Neural crest cell (in vitro differentiated cells): ENCODE measurements at places on chromosomes 4 and X. TPM values are rescaled to one million over a fixed set of nuclear protein-coding genes. Genes with fewer than 3 reads are reported as not detected.

GRCh38 chr4:100428051-100428450, 89.8 kb downstream of the EMCN start:
- DNase-seq: no peak

DNA sequence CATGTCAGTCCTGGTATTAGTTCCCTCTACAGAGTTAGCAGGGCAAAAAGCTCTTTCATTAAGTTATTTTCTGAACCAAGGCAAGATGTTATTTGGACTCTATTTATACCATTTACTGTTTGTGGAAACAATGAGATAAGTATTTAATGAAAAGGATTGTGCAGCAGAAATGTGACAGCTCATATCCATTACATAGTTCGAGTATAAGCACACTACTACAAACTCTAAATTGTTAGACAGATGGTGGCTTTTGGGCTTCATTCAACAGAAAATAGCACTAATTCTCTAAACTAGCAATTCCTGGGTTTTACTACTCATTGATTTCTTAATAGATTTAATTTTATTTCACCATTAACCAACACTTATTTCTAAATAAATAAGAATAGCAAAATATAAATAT, 95.2 kb upstream of the ANK2 start:
- DNase-seq: no peak

DNA sequence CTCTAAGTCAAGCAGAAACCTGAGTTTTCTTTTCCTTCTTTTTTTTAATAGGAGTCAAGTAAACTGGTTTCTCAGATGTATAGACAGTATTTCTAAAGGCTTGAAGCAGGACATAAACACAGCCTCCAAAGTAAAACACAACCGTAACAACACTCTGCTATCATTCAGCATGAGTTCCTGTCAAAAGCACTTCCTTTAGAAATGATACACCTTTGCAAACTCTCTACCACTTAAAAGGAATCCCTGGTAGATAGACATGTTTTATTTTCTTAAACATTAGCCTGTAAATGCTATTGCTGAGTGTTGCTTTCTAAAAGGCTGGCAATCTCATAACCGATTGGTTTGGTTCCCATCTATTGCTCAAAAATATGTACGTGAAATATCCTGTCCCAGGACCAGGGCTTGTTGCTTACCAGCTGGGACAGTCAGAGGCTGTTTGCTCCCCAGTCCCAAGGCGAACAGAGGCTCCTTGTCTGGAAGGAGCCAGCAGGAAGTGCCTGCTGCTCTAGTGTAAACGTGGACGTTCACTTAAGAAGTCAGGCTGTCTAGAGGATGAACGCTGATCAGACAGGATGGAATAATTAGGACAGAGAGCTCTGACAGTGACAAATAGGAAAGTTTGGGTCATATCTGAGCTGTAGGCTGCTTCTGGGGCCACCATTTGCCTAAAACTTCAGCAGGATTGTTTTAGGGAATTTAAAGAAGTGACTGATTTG, 173.9 kb upstream of the KLF3 start:
- peak; percentile 18 for DNase-seq

- no peak for DNase-seq
Observed at GRCh38 chr4:3121110-3121509, 46.6 kb downstream of the HTT start.

GRCh38 chr4:10180603-10180926, 64.0 kb upstream of the WDR1 start:
- DNase-seq: no peak

DNA sequence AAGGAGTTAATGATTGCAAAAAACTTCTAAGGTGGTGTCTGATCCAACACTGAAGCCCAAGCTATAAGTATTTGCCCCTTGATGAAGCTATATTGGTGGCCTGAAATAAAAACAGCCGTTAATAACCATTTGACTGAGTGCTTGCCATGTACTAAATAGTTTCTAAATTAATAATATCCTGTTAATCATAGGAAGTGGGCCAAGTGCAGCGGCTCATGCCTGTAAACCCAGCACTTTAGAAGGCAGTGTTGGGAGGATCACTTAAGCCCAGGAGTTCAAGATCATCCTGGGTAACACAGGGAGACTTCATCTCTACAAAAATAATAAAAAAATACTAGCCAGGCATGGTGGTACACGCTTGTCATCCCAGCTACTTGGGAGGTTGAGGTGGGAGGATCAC, 8.3 kb downstream of the NDP start:
- DNase-seq: no peak

DNA sequence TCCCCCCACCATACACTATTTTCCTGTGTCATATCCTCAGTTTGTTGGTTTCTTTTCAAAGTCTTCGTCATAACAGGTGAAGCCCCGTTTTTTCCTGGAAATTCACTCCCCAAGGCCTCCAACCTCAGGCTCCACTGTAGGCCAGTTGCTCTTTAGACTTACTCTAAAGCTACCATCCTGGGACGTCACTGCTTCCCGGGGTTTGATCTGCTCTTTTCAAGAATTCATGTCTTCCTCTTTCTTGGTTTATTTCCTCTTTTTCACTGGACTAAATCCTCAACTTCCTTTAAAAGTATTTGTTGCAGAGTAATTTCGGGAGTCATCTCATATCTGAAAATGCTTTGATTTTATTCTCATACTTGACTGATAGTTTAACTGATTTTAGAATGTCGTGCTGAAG, 6.5 kb upstream of the SERTM2 start:
- DNase-seq: no peak

DNA sequence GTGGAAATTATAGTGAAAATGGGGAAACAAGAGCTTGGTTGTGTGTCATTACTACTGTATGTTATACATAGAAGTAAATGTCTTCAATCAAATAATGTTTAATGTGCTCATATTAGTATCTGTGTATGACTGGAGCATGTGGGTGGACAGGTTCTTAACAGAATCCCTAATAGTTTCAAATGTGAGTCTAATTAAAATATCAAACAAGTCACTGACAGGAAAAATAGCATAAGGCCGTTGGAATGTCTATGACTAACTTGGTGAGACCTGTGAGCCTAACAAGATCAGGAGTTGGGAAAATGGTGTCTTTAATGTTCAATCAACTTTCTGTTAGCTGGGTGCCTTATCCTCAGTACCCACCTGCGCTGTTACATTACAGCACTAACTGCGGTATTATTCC, 6.2 kb upstream of the CXCL3 start:
- no peak for DNase-seq

- DNase-seq: no peak
Observed at GRCh38 chrX:115047181-115047580, 29.8 kb upstream of the IL13RA2 start.

GRCh38 chr4:4755306-4755705, 104.2 kb upstream of the MSX1 start:
- no peak for DNase-seq

FAM114A1 gene
- total RNA-seq: 11.3 and 13.4 TPM in 2 replicates

BMP3 gene
- total RNA-seq: 0.34 and 0.40 TPM in 2 replicates

SPANXA1 gene
- not detected in 2 replicates for total RNA-seq

SYN1 gene
- 4.5 and 4.9 TPM in 2 replicates for total RNA-seq
